Activated naive CD4-positive, alpha-beta T cell treated with anti-CD3 and anti-CD28 coated beads, Interleukin-2, amount 10 ng/mL, durations not matched to agents 5 hours and 36 hours (primary cell): ENCODE measurements at places on chromosomes 4 and X. TPM values are rescaled to one million over a fixed set of nuclear protein-coding genes. Genes with fewer than 3 reads are reported as not detected.

NXF2B gene
- total RNA-seq = not detected

RASGEF1B gene
- 2.6 TPM for total RNA-seq

GYPB gene
- not detected for total RNA-seq

FGB gene
- not detected for total RNA-seq

AFM gene
- total RNA-seq = not detected

DCAF8L2 gene
- total RNA-seq = not detected

FATE1 gene
- total RNA-seq = not detected

LRCH2 gene
- not detected for total RNA-seq

SRPX gene
- total RNA-seq = not detected

GPRIN3 gene
- total RNA-seq = 66.5 TPM

SMR3B gene
- not detected for total RNA-seq

STAP1 gene
- total RNA-seq = 19.7 TPM

SHROOM2 gene
- total RNA-seq = not detected

PDZD4 gene
- 1.5 TPM for total RNA-seq

USP26 gene
- not detected for total RNA-seq

RAB39B gene
- 7.6 TPM for total RNA-seq

TEX13C gene
- total RNA-seq = not detected

FGA gene
- not detected for total RNA-seq

ANOS1 gene
- not detected for total RNA-seq

PRKG2 gene
- 0.60 TPM for total RNA-seq

TENM3 gene
- not detected for total RNA-seq

ARHGAP36 gene
- total RNA-seq = not detected

RNF175 gene
- not detected for total RNA-seq

IRS4 gene
- not detected for total RNA-seq

CCNB3 gene
- total RNA-seq = 0.53 TPM

LGI2 gene
- total RNA-seq = not detected

S100P gene
- 9.9 TPM for total RNA-seq

SMIM10L2A gene
- 0.94 TPM for total RNA-seq

DUSP9 gene
- not detected for total RNA-seq

MID2 gene
- 5.0 TPM for total RNA-seq

TIGD4 gene
- total RNA-seq = 0.08 TPM

ANTXR2 gene
- total RNA-seq = 46.7 TPM

GYPE gene
- total RNA-seq = 0.36 TPM

NWD2 gene
- not detected for total RNA-seq

KCND1 gene
- 3.5 TPM for total RNA-seq

SH3TC1 gene
- total RNA-seq = 23.2 TPM

TBC1D8B gene
- total RNA-seq = 0.55 TPM

COL25A1 gene
- 0.03 TPM for total RNA-seq

PASD1 gene
- total RNA-seq = not detected

USP17L19 gene
- not detected for total RNA-seq

GLOD5 gene
- total RNA-seq = not detected

EPGN gene
- total RNA-seq = not detected

TIMP1 gene
- 127 TPM for total RNA-seq

CDKL5 gene
- 1.4 TPM for total RNA-seq
